Fibroblast of the aortic adventitia (primary cell): ENCODE measurements at places on chromosomes 5 and 9. TPM values are rescaled to one million over a fixed set of nuclear protein-coding genes. Genes with fewer than 3 reads are reported as not detected.

Gene ACOT12
- 0.27 TPM in 1 of 2 replicates, not detected in the other for total RNA-seq

Gene SHC3
- total RNA-seq: 26.5 and 28.0 TPM in 2 replicates

Gene GARIN3
- total RNA-seq: not detected in 2 replicates

Gene BTNL8
- not detected in 2 replicates for total RNA-seq

Gene SOHLH1
- total RNA-seq: not detected in 2 replicates

Gene ADAMTS19
- 0.09 TPM in 1 of 2 replicates, not detected in the other for total RNA-seq

Gene ABCA1
- total RNA-seq: 40.1 and 45.0 TPM in 2 replicates

Gene FUBP3
- total RNA-seq: 29.3 and 37.6 TPM in 2 replicates

Gene SLC45A2
- 0.09 TPM in 1 of 2 replicates, not detected in the other for total RNA-seq

Gene LHX3
- not detected in 2 replicates for total RNA-seq

GRCh38 chr5:79754865-79755555, 65.4 kb downstream of the CMYA5 start:
- DNase-seq: peak; percentile 11

- DNase-seq: peak; percentile 26
These were observed 849 bp downstream of the RORB start for GRCh38 chr9:74497748-74498620.

DNA sequence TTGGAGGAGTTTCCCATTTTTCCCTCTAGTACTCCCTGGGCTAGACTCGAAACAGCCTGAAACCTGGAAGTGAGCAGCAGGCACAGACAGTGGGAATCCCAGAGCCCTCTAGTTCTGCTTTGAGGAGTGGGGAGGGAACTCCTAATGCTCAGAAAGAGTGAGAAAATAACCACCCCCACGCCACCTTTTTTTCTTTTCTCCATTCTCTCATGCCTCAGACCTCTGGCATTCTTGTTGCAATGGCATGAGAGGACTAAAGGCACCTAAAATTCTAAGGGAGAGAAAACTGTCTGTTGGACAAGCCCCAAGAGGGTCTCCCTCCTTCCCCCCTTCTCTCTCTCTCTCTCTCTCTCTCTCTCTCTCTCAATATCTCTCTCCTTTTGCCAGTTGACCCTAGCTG, 15.1 kb upstream of the IRF1 start:
- no peak for DNase-seq

DNA sequence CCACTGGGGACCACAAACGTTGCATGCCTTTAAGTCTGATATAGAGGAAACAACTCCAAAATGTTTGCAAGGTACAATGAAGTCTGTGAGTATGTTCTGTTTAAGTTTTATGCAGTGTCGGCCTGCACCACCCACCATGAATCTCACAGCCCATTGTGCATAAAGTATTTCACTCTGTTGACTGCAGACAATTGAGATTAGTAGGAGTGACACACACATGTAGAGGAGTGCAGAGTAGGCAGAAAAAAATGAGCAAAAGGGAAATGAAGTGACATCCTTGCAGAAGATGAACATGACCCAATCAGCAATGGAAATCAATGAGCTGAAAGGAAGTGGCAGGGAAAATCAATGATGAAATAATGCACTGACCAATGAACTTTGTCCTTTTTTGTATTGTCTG, 315.6 kb upstream of the PTPRD start:
- DNase-seq: no peak

DNA sequence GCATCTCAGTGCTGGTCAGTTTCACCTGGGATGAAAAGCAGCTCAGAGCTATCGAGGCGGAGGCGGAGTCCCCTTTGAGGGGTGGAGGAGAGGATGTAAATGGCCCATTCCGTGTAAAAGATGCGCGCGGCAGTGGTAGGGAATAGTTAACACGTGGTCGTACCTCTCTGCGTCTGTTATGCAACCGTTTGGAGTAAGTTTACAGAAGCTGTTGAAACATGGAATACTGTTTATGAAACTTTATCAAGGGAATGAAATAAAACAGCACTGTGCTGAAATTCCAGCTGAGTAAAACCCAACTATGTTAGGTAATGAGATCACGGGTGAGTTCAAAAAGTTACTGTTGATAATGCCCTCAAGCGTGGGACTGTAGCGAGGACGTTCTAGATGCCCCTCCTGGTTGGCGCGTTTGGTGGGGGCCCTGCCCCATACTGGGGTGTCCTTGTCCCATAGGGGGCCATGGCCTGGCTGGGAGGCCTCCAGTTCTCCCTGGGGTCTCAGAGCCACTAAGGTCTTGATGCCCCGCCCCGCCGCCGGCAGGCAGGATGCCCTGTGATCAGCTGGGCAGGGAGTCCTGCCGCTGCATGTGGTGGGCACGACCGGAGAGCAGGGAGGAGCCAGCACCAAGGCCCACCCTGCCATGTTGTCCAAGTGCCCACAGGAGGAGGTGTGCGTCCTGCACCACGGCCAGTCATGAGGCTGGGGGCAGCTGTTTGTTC, 90.9 kb downstream of the COL5A1 start:
- peak; percentile 32 for DNase-seq

DNA sequence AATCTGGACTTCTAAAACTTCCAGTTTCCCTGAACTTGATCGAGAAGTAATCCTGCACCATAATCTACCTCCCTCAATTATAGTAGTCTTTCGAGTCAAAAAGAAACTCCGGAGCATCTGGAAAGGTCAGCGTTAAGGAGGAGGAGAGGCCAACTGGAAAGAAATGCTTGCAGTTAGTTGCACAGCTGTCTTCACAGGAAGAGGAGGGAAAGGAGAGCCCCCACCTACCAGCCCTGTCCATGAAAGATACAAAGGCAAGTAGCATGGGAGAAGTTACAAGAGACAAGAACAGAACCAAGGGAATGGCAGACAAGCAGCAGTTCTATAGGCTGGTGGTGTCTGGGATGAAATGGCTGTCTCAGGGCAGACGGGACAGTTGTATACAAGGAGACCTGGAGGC, 170.6 kb downstream of the RAB3C start:
- DNase-seq: no peak

GRCh38 chr9:76302947-76303550, 91.2 kb downstream of the RFK start:
- DNase-seq: peak; percentile 79

GRCh38 chr5:10705747-10706146, 55.3 kb downstream of the DAP start:
- DNase-seq: no peak

GRCh38 chr5:154377754-154378533, 67.9 kb upstream of the SAP30L start:
- DNase-seq: no peak

GRCh38 chr9:100160021-100160420, 61.0 kb downstream of the INVS start:
- no peak for DNase-seq

DNA sequence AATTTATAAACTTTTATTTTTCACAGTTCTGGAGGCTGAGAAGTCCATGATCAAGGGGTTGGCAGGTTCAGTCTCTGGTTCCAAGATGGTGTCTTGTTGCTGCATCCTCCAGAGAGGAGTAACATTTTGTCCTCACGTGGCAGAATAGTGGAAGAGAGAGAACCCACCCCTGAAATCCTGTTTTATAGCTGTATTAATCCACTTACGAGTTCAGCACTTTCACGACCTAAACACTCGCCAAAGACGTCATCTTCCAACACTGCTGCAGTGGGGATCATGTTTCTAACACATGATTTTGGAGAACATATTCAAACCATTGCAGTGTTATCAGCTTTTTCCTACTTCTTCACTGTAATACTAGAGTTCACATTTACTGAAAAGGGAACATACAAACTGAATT, 233.0 kb upstream of the ATP10B start:
- DNase-seq: no peak

- DNase-seq: peak; percentile 13
These were observed 25.3 kb downstream of the ZDHHC11B start for GRCh38 chr5:759111-759751.

GRCh38 chr9:19424176-19424779, 15.5 kb downstream of the ACER2 start:
- DNase-seq: peak; percentile 57

DNA sequence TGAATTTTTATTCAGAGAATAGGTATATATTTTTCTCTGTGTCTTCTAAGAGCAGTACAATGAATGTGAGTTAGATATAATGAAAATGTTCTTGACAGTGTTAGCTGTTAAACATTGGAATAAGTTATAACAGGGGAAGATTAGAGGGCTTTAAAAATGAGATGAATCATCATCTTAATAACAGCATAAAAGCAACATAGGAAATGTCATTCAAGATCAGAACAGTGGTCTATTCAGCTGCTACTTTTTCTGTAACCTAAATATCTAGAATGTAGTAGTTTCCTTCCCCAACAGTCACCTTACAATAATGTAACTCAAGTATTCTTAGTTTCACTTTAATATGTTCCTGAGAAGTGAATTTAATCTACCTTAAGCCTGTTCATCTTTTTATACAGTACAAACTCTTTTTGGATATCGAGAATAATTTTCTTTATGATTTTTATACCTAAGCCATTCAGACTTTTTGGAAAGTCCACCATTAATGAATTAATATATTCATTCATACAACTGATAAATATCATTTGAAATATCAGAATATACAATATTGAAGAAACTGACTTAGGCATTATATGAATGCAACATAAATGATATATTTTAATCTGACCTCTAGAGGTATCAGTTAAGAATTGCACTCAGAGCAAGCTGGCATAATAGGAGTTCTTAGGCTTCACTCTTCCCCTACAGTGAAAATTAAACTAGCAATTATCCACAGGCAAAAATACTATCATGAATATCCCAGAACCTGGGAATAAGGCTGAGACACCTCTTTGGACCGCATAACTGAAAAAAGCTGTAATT, 66.1 kb upstream of the EDIL3 start:
- peak; percentile 41 for DNase-seq

DNA sequence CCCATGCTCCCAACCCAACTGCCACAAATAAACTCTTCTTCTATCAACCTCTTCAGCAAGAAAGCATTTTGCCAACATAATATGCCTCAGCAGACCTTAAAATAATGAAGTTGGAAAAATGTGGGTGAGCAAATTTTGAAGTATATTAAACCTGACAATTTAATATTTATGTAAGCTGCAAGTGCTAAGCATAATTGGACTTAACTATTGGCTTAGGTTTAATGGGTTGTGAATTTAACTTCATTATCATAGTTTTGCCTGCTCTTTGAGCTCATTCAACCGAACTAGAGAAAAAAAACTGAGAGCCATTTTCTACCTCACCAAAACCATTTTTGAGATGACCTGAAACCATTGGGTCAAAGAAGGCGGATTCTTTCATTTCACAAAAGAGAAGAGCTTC, 805.5 kb upstream of the DMAC1 start:
- no peak for DNase-seq

DNA sequence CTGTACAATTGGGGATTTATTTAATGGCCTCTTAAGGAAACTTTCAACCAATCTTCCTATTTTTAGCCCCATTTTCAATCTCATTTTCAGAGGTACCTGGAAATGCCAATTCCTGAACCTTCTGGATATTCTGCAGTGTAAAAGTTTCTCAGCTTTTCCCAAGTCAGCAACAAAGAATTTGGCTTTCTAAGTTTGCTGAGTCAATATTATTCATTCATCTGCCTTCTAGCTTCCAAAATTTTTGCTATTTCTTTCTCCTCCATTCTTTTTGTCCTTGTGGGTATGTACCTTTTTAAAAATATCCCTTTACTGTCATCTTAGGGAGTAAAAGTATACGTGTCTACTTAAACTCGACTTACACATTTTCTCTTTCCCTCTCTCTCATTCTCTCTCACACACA, 25.7 kb downstream of the CETN3 start:
- DNase-seq: no peak

DNA sequence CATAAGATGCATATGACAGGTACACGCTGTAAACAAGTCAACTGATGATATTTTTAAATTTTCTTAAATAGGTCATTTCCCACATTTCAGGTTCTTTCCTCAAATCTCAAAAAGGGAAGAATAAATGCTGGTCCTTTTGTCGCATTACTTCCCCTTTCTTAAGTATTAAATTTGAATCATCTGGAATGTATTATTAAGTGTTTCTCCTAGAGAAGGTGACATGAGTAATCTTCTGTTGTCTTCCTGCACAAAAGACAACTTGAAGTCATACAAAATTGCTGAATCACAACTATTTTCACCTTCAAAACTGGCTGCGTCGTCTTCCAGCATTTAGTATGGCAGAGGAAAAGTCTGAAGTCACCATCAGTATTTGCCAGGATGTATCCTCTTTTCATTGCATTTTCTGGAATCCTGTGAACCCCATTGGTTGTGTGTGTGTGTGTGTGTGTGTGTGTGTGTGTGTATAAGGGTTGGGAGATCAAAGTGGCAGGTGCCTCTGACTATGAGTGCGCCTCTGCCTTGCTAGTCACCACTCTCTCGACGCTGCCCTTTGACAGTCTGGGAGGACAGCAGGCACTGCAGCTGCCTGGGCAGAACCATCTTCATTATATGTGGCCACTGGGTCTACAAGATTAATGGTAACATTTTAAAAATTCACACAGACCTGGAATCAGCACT, 86.9 kb downstream of the MVB12B start:
- no peak for DNase-seq

DNA sequence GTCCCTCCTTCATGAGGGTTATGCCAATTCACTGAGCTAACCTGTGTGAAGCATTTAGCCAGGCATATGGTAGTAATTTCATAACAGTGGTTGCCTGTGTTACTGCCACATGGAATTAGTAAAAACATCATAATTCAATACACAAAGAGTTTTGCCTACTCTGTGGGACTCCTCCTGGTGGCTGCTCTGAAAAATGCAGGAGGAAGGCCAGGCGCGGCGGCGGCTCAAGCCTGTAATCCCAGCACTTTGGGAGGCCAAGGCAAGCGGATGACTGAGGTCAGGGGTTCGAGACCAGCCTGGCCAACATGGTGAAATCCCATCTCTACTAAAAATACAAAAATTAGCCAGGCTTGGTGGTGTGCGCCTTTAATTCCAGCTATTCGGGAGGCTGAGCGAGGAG, 547.3 kb downstream of the CDK5RAP2 start:
- no peak for DNase-seq
